IMR-90 (cell line): ENCODE measurements at places on chromosomes 2 and 18. TPM values are rescaled to one million over a fixed set of nuclear protein-coding genes. Genes with fewer than 3 reads are reported as not detected.

Gene SMIM21
- total RNA-seq = not detected in 2 replicates

GRCh38 chr2:167181688-167182087 lies 293.4 kb downstream of the XIRP2 start:
- DNase-seq = peak; percentile 21

GRCh38 chr18:3350021-3350420 lies 88.1 kb downstream of the MYL12B start:
- no peak for DNase-seq

- DNase-seq = peak; percentile 72
Observed at GRCh38 chr2:30447149-30448045, at the start of gene LCLAT1. Gene LCLAT1, plus strand, starts transcription at chr2:30447246. Its CDS starts 78,345 bp downstream, at chr2:30525591.

Gene NMUR1
- total RNA-seq = not detected in 2 replicates

- no peak for DNase-seq
Observed at GRCh38 chr2:217152831-217153230, 293.0 kb upstream of the TNP1 start.

DNA sequence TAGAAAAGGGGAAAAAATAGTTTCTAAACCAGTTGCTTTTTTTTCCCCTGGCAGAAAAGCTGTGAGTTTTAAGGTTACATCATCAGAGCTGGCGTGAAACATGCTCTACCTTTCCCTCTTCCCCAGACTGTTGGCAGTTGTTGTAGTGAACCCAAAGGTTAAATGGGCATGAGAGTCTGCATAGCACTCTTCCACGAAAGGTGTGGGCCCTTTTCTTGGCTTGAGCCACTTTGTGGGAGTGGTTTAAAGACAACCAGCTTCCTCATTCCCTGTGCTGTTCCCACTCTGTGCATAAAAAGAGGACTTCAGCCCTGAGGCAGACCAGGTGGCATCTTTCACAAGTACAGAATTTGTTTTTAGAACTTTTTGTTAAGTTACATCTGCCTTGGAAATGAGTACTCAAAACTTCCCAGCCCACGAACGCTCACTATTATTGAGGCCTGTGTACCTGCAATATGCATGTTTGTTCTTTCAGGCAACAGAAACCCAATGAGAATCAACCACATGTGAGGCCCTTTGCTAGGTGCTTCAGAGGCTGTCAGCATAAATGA lies 243.8 kb downstream of the BABAM2 start:
- no peak for DNase-seq

DNA sequence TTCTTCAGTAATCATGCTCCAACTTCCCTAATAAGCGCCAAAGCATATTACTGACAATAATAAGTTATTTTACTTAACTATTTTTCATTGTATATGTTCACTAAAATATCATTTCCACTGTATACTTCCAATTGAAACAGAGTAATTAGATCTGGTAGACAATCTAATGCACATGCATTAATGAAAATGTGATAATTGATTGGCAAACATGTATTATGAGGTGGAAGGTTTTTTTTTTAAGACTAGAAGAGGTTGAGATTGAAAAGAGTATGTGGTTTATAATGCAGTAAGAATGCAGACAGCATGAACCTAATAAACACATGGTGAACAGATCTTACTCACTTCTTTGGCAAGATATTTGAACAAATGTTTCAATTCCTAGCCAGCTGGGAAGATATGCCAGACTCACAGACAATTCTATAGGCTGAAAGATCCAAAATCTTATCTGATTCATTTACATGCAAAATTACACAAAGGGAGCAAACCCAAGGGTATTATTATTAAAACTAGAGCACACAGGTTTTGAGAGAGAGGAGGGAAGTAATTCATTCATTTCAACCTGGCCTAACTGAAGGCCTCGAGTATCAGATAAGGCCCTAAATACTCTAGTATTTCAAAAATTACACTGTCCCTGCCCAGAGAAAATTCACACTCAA lies 2.8 kb downstream of the NCKAP1 start:
- DNase-seq = peak; percentile 88

Gene LINC00305
- not detected in 2 replicates for total RNA-seq

DNA sequence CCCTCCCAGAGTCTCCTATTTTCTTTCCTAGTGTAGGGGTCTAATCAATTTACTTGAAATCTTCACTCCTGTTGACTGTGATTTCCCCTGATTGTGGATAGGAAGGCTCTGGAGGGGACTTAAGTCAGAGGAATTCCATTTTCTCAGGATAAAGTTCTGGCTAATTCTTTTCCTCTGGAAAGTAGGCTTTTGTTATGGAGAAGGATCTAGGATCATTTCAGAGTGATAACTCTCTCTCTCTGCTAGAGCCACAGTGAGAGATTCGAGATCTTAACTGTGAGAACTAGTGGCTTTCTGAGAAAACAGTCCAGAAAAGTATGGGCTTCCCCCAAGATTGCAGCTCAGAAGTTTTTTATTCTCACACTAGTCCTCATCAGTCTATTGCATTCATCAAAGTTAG lies 163.9 kb upstream of the TFPI start:
- DNase-seq = no peak

DNA sequence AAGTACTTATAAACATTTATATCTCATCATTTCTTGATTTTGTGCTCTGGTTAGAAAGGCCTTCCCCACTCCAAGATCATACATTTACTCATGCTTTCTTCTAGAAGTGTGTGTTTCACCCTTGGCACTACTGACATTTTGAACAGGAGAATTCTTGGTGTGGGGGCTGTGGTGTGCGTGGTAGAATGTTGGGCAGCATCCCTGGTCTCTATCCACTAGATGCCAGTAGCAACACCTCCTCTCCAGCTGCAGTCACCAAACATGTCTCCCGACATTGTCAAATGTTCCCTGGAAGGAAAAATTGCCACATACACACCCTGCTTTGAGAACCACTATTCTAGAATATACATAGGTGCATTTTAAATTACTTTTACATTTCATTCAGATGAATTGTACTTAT lies 8.7 kb upstream of the TGIF1 start:
- DNase-seq = no peak

DNA sequence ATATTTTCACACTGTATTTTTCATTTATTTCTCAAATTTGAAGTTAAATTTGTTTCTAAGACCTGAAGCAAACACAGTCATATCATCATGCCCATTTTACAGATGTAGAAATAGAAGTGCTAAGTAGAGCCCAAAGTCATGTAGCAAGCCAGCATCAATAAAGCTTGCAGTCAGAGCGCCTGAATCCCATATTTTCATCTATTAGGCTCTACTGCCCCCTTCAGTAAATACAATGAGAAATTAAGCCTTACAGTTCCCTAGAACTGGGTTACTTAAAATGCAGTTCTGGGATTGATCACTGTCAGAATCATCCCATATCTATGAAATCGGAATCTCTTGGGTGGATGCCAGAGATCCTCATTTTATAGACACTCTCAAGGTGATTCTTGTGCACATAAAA lies 419.9 kb downstream of the TGIF1 start:
- DNase-seq = peak; percentile 76

DNA sequence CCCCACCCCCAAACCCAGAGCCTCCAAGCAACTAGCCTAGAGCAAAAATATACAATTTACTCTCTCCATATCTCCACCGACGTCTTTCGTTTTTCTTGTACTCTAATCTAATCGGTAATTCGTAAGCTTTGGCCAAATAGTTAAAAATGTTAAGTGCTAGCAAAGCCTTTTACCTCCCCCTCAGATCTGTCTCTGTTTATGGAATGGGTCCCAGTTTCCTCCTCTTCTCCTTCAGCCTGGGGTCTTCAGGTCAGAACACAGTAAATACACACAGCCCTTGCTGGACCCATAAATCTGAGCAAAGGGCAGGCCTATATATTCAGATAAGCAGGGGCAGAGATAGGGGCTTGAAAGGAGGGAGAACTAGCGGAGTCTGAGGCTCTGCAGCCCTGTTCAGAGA lies 267.4 kb downstream of the MEIS1 start:
- no peak for DNase-seq

- DNase-seq = no peak
Observed at GRCh38 chr2:153532140-153532539, 53.6 kb upstream of the RPRM start.

Gene NYAP2
- total RNA-seq = not detected in 2 replicates

Gene SEC11C
- total RNA-seq = 8.9 and 10.6 TPM in 2 replicates

DNA sequence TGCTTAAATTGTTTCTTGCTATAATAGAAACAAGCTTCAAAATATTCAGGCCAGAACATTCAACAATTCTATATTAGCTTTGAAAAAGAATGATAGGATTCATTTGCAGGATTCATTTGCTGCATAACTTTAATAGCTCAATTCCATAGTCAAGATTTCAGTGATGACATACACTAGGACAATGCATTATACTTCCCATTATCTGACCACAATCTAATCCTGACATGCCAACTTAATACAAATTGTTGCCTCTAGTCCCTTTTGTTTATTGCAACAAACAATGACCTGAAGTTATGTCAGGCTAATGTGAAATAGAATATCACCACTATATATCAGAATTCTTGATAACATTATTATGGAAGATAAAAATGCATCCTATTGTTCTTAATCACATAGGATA lies 169.4 kb downstream of the DNAH7 start:
- peak; percentile 4 for DNase-seq

DNA sequence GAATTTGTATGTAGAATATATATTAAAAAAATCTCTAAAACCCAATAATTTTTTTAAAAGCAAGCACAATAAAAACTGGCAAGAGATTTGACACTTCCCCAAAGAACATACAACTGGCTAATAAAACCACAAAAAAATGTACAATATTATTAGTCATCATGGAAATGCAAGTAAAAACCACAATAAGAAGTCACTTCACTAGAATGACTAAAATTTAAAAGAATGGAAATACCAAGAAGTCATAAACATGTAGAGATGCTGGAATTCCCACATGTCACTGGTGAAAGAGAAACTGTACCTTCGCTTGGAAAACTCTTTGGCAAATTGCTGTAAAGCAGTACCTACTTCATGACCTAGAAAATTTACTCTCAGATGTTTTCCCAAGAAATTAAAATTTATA lies 43.4 kb upstream of the KYNU start:
- DNase-seq = peak; percentile 64

DNA sequence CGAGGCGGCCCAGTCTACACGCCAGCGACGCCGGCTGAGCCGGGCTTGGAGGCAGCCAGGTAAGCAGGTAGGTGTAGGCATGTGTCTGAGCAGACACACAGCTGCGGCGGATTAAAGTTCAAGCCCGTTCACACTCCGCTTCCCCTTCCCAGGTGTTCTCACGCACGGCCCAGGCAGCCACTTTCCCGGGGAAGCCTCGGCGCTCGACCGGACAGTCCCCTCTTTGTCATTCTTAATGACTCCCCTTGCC lies 367 bp downstream of the TGFA start:
- DNase-seq = no peak

Gene CDH7
- not detected in 2 replicates for total RNA-seq

- DNase-seq = no peak
Observed at GRCh38 chr2:10529611-10530010, 81.5 kb upstream of the ODC1 start.

DNA sequence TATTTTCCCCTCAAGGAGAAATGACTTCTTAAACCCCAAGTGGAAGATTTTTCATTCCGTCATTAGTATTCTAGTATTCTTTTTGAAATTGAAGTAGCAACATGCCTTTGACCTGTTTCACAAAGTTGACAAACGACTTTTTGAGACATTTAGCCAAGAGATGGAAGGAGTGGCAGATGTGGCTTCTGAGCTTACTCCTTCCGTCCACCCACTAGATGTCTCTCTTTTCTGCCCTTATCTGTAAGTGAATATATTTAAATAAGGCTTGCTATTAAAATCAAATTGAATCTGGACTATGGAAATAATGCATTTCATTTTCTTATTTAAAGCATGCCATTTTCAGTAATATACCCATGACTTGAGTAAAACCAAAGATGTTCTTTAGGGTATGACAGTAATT lies 74.1 kb downstream of the ACTR3 start:
- no peak for DNase-seq

Gene ABHD1
- total RNA-seq = not detected in 2 replicates

GRCh38 chr2:240999873-241000541 lies 1.6 kb downstream of the SNED1 start:
- DNase-seq = no peak

GRCh38 chr2:224333726-224334482 lies 68.0 kb downstream of the FAM124B start:
- no peak for DNase-seq

Gene FECH
- 29.2 and 52.2 TPM in 2 replicates for total RNA-seq

Gene GRB14
- not detected in 2 replicates for total RNA-seq

GRCh38 chr18:59379772-59380522 lies 20.9 kb upstream of the LMAN1 start:
- peak; percentile 41 for DNase-seq
